ENCODE measurements at places on chromosomes 7 and 10.

DNA sequence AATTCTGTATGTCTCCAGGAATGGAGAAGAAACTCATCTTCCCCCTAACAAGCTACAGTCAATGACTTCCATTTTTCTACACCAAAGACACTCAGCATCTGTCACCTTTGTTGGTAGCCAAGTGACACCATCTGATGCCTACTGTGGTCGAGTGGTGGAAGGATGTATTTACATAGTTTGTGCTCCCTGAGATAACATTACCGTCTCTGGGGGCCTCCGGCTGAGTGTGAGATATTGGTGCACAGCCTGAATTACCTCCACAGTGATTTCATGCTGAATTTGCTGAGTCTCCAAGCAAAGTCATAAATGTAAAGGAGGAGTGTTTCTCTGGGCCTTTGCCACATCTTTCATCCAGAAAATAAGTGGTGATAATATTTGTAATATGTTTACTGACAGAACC, 114.0 kb downstream of the GRID1 start:
- DNase-seq, result no peak

DNA sequence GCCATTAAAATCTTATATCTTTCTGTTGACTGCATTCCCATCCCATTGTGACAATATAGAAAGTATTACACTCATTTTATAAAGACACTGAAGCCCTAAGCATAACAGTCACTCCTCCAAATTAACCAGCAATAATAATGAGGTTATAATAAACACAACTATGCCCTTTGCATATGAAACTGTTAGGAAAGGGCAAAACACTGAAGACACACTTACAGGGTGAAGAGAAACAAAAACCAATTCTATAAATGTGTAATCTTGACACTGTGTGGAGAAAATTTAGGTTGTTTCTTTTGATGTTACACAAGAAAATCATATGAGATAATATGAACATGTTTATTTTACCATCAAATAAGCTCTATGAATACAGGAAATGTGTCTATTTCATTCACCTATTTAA, 14.0 kb upstream of the GPR37 start:
- no peak for DNase-seq

GRCh38 chr7:88046839-88047573, 113.0 kb downstream of the ADAM22 start:
- DNase-seq, result no peak

DNA sequence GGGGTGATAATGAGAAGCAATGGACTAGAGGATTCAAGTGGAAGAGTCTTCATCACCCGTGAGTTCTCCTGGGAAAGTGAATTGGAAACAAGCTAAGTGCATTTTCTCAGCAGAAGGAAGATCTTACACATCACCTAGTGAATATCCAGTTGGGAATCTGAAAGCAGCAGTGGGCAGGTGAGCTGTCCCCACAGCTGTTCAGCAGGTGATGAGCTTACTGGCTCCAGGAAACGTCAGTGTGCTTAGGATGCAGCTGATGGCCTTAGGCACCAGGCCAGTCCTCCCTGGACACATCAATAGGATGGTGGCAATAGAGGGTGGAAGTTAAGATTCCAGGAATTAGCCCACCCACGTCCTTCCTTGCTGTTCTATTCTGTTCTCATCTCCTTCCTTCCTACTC, 66.7 kb downstream of the NOD1 start:
- no peak for DNase-seq

DNA sequence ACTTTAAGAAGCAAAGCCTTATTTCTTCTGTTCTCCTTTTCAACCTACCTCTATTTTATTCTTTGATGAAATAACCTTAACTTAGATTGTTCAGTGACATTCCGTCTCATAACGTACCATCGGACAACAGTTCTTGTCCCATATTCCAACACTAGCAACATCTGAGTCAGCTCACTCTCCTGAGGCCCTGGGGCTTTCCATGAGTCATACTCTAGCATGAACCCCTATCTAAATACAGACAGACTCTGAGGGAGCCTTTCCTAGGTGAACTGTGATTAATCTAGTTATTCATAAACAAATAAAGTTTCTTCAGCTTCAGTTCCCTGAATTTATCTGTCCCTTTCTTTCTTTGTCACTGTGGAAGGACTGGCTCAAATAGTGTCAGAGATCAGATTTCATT, 168.7 kb upstream of the LYZL1 start:
- DNase-seq, result no peak

- no peak for DNase-seq
Measured at GRCh38 chr7:137976696-137977095, 25.2 kb downstream of the CREB3L2 start.

GRCh38 chr7:150947761-150948651, 30.1 kb downstream of the KCNH2 start:
- peak; percentile 15 for DNase-seq

DNA sequence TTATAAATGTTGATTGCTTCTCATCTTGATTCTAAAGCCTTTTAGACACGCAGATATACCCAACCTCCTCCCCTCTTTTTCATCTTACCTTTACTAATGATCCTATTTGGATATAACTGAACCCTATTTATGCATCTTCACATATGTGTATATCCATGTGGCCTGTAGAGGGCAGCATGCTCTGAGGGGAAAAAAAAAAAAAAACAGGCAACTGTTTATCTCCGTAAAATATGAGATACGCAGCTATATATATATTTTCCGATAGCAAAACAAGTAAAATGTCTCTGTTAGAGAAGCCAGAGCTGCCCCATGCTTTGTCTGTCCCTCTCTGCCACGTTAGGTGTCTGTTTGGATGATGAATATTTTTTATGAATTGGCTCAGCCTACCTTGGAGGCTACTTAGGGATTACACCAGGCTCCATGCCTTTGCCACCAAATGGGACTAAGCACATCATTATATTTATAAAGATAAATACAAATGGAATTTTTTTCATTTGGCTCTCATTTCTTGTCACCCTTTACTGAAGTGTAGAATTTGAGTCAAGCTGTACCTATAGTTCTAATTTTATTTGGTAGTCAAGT, 174.8 kb upstream of the FZD1 start:
- no peak for DNase-seq

- DNase-seq, result no peak
Measured at GRCh38 chr7:135905355-135905754, 71.8 kb downstream of the MTPN start.

DNA sequence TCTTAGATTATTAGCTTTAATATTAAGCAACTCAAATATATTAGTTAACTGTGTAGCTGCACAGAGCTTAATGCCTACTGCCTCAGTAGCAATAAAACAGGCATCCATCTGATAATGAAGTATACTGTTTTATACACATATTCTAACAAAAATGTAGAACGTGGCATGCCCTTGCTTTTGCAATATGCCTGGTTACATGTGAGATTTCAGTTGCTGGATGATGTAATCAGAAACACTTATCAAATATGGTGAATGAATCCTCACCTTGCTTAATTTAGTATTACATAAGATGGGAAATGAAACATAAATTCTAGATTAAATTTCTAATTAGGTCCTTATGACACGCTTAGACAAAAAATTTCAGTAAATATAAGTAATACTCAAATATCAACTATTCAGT, 8.0 kb downstream of the DNAJC1 start:
- no peak for DNase-seq

DNA sequence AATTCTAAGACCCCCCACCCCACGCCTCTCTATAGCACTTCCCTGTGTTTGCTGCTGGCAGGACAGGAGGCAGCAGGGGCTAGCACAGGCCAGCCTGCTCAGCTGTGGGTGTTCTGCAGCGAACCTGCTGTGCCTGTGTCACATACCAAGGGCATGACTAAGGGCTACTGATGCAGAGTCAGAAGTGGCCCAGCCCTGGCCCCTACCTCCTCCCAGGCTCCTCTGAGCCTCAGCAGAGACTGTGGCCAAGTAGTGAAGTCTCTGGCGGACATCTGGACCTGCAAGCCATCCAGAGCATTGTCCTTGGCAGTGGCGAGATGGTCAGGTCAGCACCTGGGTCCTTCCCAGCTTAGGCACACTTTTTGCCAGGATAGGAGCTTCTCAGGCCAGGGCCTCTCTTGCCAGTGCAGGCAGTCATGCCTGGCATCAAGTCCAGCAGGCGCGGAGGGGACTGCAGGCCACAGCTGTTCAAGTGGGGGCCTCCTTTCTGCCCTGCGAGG, 116.3 kb upstream of the RET start:
- DNase-seq, result peak; percentile 17

DNA sequence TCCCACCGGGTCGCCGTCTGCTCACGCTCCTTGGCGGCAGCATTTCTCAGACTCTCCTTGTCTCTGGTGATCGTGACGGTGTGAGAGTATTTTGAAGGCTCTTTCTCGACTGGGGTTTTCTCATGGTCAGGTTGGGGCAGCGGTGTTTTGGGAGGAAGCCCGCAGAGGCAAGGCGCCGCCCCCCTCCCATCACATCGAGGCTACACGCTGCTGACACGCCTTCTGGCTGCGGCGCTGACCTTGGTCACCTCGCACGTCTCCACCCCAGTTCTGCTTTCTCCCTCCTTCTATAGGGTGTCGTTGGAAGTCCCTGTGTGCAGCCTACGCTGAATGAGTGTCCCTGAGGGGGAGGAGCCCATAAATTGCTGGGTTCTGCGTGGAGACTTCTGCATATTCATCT, 55.2 kb downstream of the GLRX3 start:
- no peak for DNase-seq

DNA sequence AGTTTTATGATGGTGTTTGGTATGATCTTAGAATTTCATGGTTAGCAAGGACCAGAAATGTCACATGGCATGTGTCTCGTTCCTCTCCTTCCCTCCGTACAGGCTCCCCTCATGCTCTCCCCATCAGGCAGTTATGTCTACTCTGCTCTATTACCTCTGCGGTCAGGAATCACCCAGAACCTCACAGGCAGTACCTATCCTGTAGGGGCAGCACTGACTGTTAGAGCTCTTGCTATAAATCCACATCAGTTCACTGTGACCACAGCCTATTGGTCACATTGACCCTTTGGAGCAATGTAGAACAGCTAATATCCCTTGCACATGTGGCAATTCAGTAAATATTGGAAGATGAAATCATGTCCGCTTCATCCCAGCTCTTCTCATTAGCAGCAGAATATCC, 151.8 kb downstream of the WNT2 start:
- no peak for DNase-seq

- DNase-seq, result no peak
Measured at GRCh38 chr7:51134013-51134441, 182.6 kb downstream of the COBL start.

DNA sequence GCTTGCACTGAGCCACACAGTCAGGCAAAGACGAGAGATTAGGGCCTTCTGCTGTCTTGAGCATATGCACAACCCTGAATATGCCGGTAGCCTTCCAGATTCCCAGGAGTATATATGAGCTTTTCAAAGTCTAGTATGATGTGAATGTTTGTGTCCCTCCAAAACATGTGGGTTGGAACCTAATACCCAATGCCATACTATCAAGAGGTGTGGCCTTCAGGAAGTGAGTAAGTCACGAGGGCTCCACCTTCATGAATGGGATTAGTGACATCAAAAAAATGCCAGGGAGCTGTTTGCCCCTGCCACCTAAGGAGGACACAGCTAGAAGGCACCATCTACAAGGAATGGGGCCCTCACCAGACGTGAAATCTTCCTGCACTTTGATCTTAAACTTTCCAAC, 105.2 kb downstream of the CH25H start:
- DNase-seq, result no peak

DNA sequence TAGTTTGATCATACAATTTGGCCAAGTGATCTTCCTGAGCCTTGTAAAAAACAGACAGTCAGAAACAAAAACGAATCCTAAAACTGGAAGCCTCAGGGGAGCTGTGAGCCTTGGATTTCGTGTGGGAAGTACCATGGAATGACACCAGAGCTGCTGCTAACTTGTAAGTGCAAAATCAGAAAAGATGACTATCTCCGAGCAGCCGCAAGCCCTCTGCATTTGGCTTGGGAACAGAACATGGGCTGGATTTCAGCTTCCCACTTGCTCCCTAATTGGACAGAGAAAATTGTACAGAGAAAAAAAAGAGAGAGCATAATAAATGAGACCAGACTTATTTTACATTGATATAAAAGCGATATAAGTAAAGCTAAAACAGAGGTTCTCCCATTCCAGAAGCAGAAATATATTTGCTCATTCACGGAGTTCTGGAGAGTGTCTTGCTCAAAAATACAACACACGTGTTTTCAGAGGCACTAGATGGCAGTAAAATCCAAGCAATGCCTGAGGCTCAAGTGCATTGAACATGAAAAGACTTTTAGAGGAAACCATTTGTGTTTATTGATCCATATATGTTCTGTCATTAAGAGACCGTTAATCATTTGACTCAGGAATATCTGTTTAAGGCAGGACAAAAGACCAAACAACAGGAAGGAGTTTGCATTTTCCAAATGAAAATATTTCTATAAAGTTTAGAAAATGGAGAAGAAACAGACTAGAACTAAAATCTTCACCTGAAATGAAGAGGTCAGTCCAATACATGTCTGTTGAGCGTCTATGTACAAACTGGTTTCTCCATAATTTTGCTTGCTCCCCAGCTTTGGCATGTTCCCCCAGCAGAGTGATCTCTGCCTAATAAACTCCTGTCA, 78.3 kb upstream of the SLC26A5 start:
- DNase-seq, result no peak

DNA sequence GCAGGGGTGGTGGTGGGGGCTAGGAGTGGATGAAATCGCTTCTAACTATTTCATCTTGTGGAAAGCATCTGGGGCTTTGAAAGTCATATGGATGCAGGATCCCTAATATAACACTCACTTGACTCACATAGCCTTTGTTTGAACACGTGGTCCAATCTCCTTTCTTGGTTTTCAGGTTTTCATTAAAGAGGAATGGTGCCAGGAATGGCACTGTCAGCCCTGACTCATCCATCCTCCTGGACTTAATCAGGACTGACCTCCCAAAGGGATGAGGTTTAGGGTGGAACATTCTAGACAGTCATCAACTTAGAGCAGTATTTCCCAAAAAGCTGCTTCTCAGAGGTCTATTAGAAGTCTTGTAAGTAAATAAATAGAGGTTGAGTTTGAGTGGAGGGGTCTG, 162.0 kb upstream of the PLXNA4 start:
- DNase-seq, result no peak

GRCh38 chr7:12207046-12207445, 4.0 kb upstream of the TMEM106B start:
- DNase-seq, result no peak

- DNase-seq, result no peak
Measured at GRCh38 chr7:3094701-3095445, 51.2 kb upstream of the CARD11 start.

- DNase-seq, result no peak
Measured at GRCh38 chr10:113135025-113135424, 185.0 kb downstream of the TCF7L2 start.

DNA sequence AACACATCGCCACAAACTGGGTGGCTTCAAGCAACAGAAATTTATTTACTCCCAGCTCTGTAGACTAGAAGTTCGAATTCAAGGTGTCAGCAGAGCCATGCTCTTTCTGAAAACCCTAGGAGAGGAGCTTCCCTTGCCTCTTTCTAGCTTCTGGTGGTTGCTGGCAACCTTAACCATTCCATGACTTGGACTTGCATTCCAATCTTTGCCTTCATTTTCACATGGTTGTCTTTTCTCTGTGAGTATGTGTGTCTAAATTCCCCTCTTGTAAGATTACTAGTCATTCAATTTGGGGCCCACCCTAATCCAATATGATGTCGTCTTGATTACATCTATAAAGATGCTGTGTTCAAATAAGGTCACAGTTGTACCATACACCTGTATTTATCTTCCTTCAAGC, 65.9 kb upstream of the PRKG1 start:
- no peak for DNase-seq

- DNase-seq, result no peak
Measured at GRCh38 chr10:28254290-28254985, 48.4 kb downstream of the MPP7 start.

- no peak for DNase-seq
Measured at GRCh38 chr10:99930731-99931550, 78.8 kb downstream of the DNMBP start.

Data from activated naive CD8-positive, alpha-beta T cell treated with anti-CD3 and anti-CD28 coated beads, Interleukin-2, amount 10 ng/mL, durations not matched to agents 7 days and 5 days (primary cell).